Activated CD4-positive, alpha-beta T cell treated with anti-CD3 and anti-CD28 coated beads, Interleukin-2, amount 10 ng/mL, durations not matched to agents 7 days and 5 days (primary cell): ENCODE measurements at places on chromosomes 5 and 9. TPM values are rescaled to one million over a fixed set of nuclear protein-coding genes. Genes with fewer than 3 reads are reported as not detected.
A peak's percentile ranks its signal among the peaks of the same experiment; 100 is the strongest.

The PLPP6 gene
- total RNA-seq = 10.3 TPM

The PCDHGB6 gene
- total RNA-seq = not detected

The SLC25A2 gene
- total RNA-seq = 0.52 TPM

The LCN15 gene
- not detected for total RNA-seq

The IFNB1 gene
- total RNA-seq = not detected

The GLRA1 gene
- not detected for total RNA-seq

The HRH2 gene
- 21.7 TPM for total RNA-seq

- peaks cover 9% of the 10 kb centered on the region for H3K27me3 ChIP-seq
- DNase-seq = no peak
- H3K4me3 ChIP-seq = no peak overlapping the region
- no peaks in the 10 kb centered on the region for H3K36me3 ChIP-seq
- no peak overlapping the region for H3K27ac ChIP-seq
Observed at GRCh38 chr5:111680737-111681413, 76.1 kb downstream of the NREP start.

DNA sequence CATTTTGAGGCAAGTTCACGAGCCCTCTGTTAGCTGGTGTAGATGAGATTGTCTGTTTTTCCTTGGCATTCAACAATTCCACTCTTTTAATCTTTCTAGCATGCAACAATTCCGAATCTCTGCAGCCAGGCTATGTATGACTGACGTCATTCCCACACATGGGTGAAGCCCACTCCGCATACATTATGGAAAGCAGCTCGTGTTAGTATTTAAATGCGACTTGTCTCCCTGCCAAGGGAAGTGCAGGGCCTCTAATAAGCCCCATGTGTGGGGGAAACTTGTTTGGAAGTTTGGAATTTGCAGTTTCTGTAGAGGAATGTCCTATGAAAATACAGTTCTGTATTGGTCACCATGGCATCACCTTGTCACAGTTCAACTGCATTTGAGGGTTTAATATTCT is 146.0 kb upstream of the FBXL7 start:
- DNase-seq = no peak
- no peak overlapping the region for H3K27ac ChIP-seq
- no peaks in the 10 kb centered on the region for H3K27me3 ChIP-seq
- no peaks in the 10 kb centered on the region for H3K36me3 ChIP-seq
- H3K4me1 ChIP-seq = no peaks in the 10 kb centered on the region

DNA sequence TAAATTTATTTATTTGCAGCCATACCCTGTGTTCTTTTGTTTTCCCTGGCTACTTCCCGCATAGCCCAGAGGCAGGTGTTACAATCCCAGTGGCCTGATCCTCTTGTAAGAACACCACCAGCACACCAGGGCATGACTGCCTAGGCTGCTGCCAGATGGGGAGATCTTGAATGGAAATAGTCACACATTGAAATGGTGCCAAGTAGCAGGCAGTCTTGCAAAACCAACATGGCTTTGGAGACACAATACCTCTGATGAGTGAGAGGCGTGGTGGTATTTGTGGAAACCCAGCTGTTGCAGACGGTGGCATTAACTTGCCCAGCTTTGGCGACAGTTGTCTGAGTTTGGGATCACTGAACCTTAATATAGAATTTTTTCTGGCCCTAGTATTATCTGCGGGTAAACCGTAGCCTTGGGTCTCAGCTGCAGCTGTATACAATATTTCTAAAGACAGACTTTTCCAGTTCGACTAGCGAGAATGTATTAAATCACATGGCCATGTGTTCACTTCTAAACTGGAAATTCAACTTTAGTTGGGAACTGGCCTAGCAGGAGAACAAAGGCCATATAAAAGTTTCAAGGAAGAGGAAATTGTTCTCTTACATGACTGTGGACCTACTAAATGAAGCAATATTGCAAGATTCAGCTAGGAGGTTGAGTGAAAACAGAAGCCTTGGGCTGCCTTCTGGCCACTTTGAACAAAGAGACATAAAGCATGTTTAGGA is 277.0 kb downstream of the SMARCA2 start:
- no peaks in the 10 kb centered on the region for H3K36me3 ChIP-seq
- DNase-seq = no peak
- no peak overlapping the region for H3K4me3 ChIP-seq
- H3K27ac ChIP-seq = no peak overlapping the region
- H3K27me3 ChIP-seq = peaks cover 5% of the 10 kb centered on the region
- H3K4me1 ChIP-seq = no peaks in the 10 kb centered on the region

DNA sequence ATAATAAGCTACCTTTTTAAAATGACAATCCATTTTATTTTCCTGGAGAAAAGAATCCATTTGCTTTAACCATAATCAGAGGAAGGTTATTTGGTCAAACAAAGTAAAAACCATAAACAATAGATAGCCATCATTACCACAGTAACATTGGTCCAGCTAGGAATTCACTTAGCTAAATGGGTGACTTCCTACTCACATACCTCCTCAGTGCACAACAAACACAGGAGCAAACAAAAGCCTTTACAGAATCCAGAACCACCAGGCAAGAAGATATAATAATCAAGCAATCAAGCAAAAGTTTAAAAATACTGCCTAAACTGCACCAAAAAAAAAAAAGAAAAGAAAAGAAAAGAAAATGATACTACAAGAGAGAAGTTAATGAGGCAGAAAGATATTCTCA is 949 bp upstream of the IFNK start:
- no peak overlapping the region for H3K27ac ChIP-seq
- H3K27me3 ChIP-seq = peaks cover 20% of the 10 kb centered on the region
- no peaks in the 10 kb centered on the region for H3K36me3 ChIP-seq
- H3K4me3 ChIP-seq = no peak overlapping the region
- H3K4me1 ChIP-seq = peaks cover 6% of the 10 kb centered on the region
- no peak for DNase-seq

GRCh38 chr9:3939820-3940219 is 360.0 kb downstream of the GLIS3 start:
- H3K27ac ChIP-seq = no peak overlapping the region
- no peaks in the 10 kb centered on the region for H3K4me1 ChIP-seq
- H3K4me3 ChIP-seq = no peak overlapping the region
- no peaks in the 10 kb centered on the region for H3K27me3 ChIP-seq

DNA sequence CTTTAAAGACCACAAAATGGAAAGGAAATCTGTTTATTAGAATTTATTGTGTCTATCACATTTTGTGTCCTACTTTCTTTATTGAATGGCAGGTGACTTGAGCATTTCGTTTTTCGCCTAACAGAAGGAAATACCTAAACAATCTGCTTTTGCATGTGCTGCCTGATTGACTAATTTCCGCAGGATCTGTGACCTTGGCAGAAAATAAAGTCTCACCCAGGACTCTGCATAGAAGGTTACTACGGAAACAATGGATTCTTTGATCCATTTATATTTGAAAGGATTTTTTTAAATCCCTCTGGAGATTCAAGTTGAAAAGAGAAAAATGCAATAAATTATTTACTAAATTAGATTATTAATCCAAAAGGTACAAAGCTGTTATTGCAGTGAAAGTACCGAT is 61.0 kb upstream of the CAST start:
- no peak for DNase-seq
- H3K4me1 ChIP-seq = peaks cover 4% of the 10 kb centered on the region
- no peak overlapping the region for H3K4me3 ChIP-seq
- H3K27ac ChIP-seq = no peak overlapping the region
- no peaks in the 10 kb centered on the region for H3K36me3 ChIP-seq

GRCh38 chr5:140671472-140672125 is 1.8 kb downstream of the DND1 start:
- H3K27ac ChIP-seq = no peak overlapping the region
- peaks cover 16% of the 10 kb centered on the region for H3K4me1 ChIP-seq
- H3K27me3 ChIP-seq = no peaks in the 10 kb centered on the region
- peaks cover 60% of the 10 kb centered on the region for H3K36me3 ChIP-seq
- no peak overlapping the region for H3K4me3 ChIP-seq

DNA sequence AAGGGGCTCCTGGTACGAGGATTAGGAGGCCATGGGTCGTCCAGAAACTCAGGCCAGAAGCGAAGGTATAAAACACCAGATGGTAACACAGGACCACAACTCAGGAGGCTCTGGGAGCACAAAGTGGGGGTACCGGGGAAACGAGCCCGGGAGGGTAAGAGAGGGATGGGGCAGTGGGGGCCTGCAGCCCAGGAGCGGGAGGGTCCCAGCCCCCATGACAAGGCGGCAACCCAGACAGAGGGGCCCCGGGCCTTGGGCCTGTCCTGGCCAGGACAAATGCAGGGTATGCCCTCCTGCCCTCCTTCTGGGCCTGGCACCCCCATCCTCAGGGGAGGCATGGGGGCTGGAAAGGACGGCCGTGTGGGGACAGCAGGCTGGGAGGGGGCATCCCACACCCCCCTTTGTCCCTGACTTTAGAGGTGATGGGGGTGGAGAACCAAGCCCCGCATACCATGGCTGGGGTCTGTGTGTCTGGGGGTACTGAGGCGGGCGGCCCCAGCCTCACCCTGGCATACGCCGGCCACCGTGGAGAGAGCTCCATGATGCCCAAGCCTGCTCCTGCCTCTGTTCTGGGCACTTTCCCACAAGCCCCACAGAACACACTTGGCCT is 47.0 kb upstream of the EXOC3 start:
- H3K4me1 ChIP-seq = peaks cover 57% of the 10 kb centered on the region
- no peak overlapping the region for H3K4me3 ChIP-seq
- peaks cover 23% of the 10 kb centered on the region for H3K36me3 ChIP-seq
- H3K27ac ChIP-seq = no peak overlapping the region
- no peaks in the 10 kb centered on the region for H3K27me3 ChIP-seq
- DNase-seq = peak; percentile 12

GRCh38 chr5:885529-885928 is 7.1 kb downstream of the BRD9 start:
- peaks cover 91% of the 10 kb centered on the region for H3K36me3 ChIP-seq
- H3K27ac ChIP-seq = peak overlapping the region; percentile 19
- no peaks in the 10 kb centered on the region for H3K27me3 ChIP-seq
- H3K4me1 ChIP-seq = peaks cover 34% of the 10 kb centered on the region
- H3K4me3 ChIP-seq = no peak overlapping the region

GRCh38 chr5:178180141-178180863 is 6.9 kb downstream of the GMCL2 start:
- no peaks in the 10 kb centered on the region for H3K36me3 ChIP-seq
- no peak overlapping the region for H3K4me3 ChIP-seq

- peaks cover 5% of the 10 kb centered on the region for H3K4me1 ChIP-seq
- no peaks in the 10 kb centered on the region for H3K27me3 ChIP-seq
- no peak overlapping the region for H3K27ac ChIP-seq
- no peak overlapping the region for H3K4me3 ChIP-seq
- H3K36me3 ChIP-seq = peaks cover 3% of the 10 kb centered on the region
Observed at GRCh38 chr9:87428659-87429058, 69.0 kb upstream of the DAPK1 start.

- H3K27ac ChIP-seq = no peak overlapping the region
- peaks cover 2% of the 10 kb centered on the region for H3K4me1 ChIP-seq
- H3K4me3 ChIP-seq = no peak overlapping the region
- no peak for DNase-seq
- H3K27me3 ChIP-seq = peaks cover 22% of the 10 kb centered on the region
Observed at GRCh38 chr5:73061593-73061992, 58.8 kb upstream of the TMEM171 start.

GRCh38 chr5:168056499-168057182 is 234.8 kb upstream of the WWC1 start:
- H3K27ac ChIP-seq = no peak overlapping the region
- H3K4me1 ChIP-seq = no peaks in the 10 kb centered on the region
- no peak for DNase-seq
- no peaks in the 10 kb centered on the region for H3K36me3 ChIP-seq
- no peaks in the 10 kb centered on the region for H3K27me3 ChIP-seq
